CD4-positive, alpha-beta T cell treated with Interleukin-17A for 1 hour (primary cell): ENCODE measurements at places on chromosomes 7 and 10.
A peak's percentile ranks its signal among the peaks of the same experiment; 100 is the strongest.

GRCh38 chr7:55426676-55427075 lies 61.5 kb downstream of the LANCL2 start:
- DNase-seq: no peak

DNA sequence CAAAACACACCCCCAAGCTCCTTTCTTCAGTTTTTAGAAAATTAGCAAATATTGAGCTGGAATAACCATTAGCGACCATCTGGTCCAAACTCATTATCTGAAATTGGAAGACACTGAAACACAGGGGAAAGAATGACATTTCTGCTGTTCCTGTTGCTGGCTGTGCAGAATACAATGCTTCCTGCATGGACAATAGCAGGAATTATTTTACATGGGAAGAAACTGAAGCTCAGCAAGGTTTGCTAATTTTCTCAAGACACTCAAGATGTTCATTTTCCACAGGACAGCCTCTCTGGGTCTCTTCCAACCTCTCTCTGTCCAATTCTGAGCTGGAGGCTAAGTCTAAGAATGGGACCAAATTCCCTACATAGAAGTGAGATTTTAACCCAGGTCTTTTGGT lies 81.9 kb upstream of the TNS3 start:
- DNase-seq: no peak

DNA sequence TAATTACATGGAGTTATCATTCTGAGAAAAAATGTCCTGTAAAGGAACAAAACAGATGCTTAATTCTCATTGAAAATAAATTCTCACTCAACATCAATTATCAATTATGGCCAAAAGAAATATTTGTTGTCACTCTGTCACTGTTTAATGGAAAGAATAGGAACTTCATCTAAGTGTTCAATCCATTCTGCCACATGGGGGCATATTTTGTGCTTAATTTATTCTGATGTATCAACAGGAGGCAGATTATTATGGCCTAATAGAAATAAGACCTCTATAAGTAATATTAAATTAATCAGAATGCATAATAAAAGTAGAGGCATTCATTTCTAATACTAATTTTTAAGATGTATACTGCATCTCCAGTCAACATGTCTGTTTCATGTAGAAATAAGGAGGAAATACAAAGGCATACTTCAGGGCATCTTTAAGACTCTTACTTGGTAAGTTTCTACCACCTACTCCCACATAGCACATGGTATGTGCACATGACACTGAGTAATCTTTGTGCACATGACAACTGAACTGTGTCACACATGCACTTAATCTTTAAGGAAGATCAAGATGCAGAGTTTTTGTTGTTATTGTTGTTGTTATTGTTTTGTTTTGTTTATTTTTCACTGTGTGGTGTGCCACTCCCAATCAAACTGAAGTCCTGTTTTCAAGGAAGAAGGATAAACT lies 420.4 kb upstream of the SEMA3A start:
- DNase-seq: no peak

GRCh38 chr10:11576092-11576809 lies 35.2 kb downstream of the USP6NL start:
- DNase-seq: no peak

- peak; percentile 21 for DNase-seq
Measured at GRCh38 chr10:70601746-70602145, 795 bp downstream of the PRF1 start.

DNA sequence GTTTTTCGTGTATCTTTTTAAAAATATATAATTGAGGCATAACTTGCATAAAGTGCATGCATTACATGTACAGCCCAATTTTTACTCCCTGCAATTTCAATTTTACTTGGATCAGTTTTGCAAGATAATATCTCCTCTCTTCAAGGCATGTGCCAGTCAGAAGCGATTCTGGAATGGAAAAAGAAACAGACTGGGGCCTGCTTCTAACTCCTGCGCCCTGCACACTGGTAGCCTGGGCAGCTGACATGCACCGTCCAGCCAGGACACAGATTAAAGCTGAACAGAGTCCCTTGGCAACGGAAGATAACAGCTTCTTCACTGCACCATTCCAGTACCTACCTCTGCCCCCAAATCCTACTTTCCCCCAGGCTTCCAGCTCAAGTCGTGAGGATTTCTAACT lies 182.1 kb downstream of the FAM107B start:
- peak; percentile 10 for DNase-seq

- no peak for DNase-seq
Measured at GRCh38 chr7:95578299-95578855, 17.9 kb downstream of the PDK4 start.

DNA sequence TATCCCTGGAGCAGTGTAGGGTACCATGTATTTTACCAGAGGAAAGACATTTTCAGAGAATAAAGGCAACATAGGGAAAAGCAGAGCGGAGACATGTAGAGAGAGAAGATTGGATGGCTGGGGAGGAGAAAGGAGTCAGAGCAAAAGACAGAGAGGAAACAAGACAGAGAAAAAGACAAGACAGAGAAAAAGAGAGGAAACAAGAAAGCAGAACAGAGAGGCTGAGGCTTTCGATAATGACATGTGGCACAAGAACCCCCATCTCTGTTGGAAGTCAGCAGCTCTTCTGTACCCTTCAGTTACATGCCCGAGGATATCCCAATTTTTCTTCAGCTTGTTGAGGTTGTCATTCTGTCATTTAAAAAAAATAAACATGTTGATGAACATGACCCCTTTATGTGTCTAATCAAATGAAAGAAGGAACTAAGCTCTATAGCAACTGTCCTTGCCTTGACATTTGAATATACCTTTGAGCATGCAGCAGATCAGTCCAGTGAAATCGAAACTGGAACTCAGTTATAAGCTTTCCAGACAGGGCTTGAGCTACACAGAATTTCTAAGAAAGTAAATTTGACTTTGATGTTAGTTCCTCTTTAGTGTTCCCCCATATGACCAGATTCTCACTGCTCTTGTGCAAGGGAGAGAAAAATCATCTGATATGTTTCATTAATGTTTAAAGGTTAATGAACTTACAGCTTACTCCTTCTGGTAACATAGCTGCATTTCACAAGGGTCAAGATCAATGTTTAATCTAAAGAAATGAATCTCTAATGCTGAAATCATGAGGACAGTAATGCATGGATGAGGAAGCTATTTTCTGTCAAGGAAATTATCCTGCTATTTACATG lies 75.1 kb upstream of the SP4 start:
- peak; percentile 68 for DNase-seq

DNA sequence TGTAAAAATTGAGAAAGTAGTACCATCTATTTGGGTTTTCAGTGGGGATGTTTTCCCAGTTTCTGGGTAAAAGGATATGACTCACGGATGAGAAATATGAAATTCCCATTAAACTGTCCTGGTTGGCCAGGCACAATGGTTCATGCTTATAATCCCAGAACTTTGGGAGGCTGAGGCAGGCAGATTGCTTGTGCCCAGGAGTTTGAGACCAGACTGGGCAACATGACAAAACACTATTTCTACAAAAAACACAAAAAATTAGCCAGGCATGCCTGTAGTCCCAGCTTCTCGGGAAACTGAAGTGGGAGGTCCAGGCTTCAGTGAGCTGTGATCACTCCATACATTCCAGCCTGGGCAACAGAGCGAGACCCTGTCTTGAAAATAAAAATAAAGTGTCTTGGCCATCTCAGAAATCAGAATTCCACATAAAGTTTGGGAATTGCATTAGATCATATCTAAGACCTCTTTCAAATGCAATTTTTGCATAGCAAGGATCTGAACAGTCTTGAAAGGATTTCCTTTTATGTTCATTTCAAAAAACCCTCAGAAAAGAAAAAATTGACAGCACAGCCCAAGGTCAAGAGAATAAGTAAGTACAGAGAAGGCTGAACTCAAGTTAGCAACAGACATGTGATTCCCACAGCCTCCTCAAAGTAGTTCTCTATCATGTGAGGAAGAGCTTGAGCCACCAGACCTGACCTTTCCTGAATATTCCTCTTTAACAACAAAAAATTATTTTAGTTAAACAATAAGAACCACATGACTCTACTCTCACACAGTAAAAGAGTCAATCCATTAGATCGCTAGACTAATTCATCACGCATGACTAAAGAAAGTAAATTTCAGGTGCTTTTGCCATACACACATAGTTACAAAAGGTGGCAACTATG lies 141.5 kb upstream of the CAV2 start:
- DNase-seq: no peak

GRCh38 chr7:78924581-78924980 lies 528.9 kb downstream of the MAGI2 start:
- DNase-seq: no peak

GRCh38 chr7:69898189-69898588 lies 299.9 kb downstream of the AUTS2 start:
- DNase-seq: no peak

DNA sequence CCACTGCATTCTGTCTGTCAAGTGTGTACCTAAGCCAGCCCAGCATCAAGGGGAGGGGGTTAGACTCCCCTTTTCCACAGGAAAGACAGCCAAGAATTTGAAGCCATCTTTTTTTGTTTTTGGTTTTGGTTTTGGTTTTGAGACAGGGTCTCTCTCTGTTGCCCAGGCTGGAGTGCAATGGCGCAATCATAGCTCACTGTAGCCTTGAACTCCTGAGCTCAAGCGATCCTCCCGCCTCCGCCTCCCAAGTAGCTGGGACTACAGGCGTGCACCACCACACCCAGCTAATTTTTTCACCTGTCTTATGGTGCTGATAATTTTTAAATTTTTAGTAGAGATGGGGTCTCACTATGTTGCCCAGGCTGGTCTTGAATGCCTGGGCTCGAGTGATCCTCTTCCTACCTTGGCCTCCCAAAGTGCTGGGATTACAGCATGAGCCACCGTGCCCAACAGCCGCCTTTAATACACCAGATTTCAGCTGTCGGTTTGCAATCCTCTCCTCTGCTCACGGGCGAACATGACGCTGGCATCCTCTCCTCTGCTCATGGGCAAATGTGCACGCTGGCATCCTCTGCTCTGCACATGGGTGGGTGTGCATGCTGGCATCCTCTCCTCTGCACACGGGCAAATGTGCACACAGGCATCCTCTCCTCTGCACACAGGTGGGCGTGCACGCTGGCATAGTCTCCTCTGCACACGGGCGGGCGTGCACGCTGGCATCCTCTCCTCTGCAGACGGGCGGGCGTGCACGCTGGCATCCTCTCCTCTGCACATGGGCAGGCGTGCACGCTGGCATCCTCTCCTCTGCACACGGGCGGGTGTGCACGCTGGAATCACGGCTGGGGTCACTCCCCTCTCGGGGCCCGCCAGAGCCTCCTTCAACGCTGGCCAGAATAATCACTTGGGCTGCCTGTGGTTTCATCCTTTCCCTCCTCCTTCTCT lies 56.0 kb upstream of the PDGFA start:
- no peak for DNase-seq

DNA sequence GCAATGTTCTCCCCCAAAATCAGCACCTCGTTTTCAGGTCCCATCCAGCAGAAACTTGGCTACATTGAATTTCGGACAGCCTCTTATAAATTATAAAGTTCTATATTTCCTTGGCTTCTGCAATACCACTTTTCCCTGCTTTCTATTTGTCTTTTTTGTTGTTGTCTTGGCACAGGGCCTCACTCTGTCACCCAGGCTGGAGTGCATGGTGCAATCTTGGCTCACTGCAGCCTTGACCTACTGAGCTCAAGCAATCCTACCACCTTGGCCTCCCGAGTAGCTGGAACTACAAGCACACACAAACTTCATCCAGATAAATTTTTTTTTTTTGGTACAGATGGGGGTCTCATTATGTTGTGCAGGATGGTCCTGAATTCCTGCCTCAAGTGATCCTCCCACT lies 55.3 kb upstream of the HECW1 start:
- DNase-seq: no peak

DNA sequence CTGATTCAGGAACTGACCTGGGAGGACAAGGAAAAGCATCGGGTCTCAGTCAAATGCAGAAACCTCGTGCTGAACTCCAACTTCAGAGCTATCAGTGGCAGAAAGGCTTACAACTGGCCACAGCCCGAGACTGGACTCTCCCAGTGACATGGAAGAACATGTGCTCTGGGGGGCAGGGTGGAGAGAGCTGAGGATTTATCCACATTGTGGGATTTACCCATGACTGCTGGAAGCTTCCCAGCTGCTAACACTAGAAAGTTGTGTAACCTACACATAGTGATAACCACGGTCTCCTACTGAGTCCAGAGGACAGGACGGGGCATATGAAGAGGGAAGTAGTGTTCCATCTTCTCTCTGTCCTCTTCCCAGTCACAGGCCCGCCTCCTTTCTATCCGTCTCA lies 103.4 kb downstream of the ITIH5 start:
- DNase-seq: no peak

DNA sequence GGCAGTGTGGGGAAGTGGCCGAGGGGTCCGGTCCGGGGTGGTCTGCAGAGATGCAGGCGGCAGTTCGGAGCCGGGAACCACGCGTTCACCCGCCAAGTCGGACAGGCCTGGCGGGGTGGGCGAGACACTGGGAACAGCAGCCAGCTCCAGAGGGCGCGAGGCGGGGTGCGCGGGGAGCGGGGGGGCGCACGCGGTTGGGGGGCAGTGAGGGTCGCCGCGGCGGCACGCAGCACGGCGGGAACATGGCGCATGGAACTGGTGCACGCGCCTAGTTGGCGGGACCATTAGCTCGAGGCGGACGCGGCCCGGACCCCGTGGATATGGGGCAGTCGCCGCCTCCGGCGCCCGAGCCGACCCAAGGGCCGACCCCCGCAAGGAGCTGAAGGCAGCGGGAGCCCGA lies 635.9 kb downstream of the ZNF37A start:
- no peak for DNase-seq

GRCh38 chr7:39621784-39622411 lies 1.5 kb upstream of the RALA start:
- DNase-seq: peak; percentile 23

DNA sequence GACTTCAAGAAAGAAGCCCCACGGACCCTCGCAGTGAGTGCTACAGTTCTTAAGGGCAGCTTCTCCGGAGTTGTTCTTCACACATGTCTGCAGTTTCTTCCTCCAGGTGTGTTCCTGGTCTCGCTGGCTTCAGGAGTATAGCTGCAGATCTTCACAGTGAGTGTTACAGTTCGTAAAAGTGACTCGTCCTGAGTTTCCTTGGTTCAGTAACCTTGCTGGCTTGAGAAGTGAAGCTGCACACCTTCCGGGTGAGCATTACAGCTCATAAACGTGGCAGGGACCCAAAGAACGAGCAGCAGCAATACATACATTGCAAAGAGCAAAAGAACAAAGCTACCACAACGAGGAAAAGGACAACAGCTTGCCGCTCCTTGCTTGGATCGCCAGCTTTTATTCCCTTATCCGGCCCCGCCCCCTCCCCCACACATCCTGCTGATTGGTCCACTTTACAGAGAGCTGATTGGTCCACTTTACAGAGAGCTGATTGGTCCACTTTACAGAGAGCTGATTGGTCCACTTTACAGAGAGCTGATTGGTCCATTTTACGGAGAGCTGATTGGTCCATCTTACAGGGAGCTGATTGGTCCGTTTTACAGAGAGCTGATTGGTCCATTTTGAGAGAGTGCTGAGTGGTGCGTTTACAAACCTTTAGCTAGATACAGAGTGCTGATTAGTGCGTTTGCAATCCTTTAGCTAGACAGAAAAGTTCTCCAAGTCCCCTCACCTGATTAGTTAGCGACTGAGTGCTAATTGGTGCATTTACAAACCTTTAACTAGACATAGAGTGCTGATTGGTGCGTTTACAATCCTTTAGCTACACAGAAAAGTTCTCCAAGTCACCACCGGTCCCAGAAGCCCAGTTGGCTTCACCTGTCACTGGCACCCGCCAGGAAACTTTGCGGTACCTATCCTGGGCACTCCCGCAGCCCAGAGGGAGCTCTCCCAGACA lies 165.3 kb downstream of the AGMO start:
- DNase-seq: no peak

- no peak for DNase-seq
Measured at GRCh38 chr10:96998329-96998888, 166.3 kb downstream of the LCOR start.

- no peak for DNase-seq
Measured at GRCh38 chr7:77940647-77941046, 142.1 kb downstream of the PHTF2 start.

- no peak for DNase-seq
Measured at GRCh38 chr7:139673230-139673629, 104.6 kb downstream of the HIPK2 start.
